ENCODE measurements at places on chromosomes 2 and 18.

- DNase-seq: no peak
These were observed 267.2 kb upstream of the HDAC4 start for GRCh38 chr2:239668042-239668441.

GRCh38 chr18:1544016-1544415 is 639.3 kb downstream of the ADCYAP1 start:
- DNase-seq: no peak

- DNase-seq: no peak
These were observed 207.5 kb downstream of the SPP2 start for GRCh38 chr2:234257859-234258561.

- DNase-seq: no peak
These were observed 268.6 kb upstream of the LRRTM1 start for GRCh38 chr2:80573167-80573566.

GRCh38 chr2:144267239-144267638 is 252.7 kb downstream of the ZEB2 start:
- no peak for DNase-seq

DNA sequence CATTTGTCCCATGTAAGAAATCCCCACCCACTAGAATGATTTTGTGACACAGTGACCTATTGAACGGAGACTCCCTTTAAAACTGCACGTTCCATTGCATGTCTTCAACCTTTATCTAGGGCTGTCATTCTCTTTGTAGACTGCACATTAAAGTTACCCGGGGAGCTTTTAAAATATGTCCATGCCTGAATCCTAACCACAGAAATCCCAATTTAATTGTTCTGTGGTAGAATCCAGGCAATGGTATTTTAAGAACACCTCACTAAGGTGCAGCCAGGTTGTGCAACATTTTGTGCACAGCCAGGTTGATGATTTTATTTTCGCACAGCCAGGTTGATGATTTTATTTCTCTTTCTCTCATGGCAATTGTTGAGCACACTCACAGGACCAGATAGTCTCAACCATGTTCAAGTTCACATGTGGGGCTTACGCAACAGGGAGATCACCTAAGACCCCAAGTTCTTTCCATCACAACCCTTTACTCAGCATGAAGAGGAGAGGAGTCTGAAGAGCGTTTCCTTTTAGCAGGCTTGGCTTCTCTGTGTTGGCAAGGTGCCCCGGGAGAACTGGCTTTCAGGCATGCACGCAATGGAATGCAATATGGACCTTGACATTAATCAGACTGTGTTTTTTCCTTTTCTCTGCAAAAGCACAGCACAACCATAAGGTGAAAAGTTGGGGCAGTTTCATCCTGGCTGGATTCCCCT is 467.3 kb upstream of the ETAA1 start:
- DNase-seq: no peak

DNA sequence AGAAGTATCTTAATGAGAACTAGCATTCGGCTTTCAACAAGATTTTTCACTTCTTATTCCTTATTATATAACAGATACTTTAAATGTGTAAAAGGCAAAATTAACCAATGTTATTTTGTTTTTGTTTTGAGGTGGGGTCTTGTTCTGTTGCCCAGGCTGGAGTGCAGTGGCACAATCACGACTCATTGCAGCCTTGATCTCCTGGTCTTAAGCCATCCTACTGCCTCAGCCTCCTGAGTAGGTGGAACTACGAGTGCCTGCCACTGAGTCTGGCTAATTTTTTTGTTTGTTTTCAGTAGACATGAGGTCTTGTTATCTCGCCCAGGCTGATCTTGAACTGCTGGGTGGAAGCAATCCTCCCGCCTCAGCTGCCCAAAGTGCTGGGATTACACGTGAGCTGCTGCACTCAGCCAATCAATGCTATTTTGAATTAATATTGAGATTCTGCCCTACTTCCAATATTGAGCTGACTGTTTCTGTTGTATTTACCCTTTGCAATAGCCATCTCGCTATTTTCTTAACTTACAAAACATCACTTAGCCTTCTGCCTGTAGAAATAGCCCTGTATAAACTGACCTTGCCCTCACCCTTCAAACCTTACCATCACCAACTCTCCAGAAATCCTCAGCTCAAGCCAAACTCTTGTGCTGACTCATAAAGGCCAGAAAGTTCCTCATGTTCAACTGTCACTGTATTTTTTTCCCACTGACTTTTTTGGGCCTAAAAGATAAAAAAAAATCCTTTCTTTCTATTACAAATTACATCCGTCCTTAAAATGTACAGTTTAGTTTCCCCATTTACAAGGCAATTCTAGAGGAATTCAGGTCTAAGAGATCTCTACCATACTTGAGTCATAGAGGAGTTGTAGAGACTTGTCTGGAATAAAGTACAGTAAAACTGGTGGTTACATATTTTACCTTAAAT is 94.3 kb downstream of the OLA1 start:
- DNase-seq: no peak

- no peak for DNase-seq
These were observed 117.0 kb upstream of the ARL5A start for GRCh38 chr2:151945186-151945585.

- DNase-seq: no peak
These were observed 10.4 kb upstream of the SKOR2 start for GRCh38 chr18:47261902-47262300.
